ENCODE measurements at places on chromosomes 6 and 20. TPM values are rescaled to one million over a fixed set of nuclear protein-coding genes. Genes with fewer than 3 reads are reported as not detected.

GRCh38 chr6:6314596-6314995 is 5.9 kb downstream of the F13A1 start:
- no peak for DNase-seq

DNA sequence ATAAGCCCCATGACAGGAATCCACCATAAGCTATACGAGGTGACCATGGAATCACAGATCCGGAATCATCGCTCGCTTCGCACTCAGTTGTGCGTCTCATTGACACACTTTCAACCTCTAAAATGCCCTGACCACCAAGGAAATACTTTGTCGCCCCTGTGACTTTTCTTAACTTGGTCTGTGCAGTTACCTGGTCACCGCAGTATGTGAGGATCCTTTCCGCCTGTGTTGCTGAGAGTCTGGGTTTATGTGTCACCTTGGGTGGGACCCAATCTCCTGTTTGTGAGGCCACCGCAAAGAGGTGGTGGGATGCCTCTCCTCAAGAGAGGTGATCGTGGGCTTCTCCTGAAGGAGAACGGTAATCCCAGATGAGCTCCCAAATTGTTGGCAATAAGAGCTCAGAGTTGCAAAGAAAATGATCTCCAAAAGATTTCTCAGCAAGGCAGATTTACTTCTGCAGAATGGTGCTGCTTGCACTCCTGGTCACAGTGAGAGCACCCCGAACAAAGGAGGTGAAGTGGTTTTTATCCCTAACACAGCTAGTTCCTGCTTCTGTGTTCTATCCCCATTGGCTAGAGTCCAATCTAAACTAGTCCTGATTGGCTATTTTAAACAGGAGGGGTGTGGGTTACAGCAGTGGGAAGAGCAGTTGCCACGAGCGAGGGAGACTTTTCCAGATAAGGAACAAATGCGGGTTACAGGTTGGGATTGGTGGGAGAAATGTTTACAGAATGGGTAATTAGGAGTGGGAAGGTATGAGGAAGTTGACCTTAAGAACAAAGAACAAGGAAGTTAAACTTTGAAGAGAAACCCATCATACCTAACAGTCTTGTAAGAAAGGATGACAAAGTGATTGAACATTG is 9.1 kb upstream of the ZNFX1 start:
- no peak for DNase-seq

GRCh38 chr6:63245420-63245819 is 34.2 kb downstream of the FKBP1C start:
- no peak for DNase-seq

GRCh38 chr6:78911218-78911940 is 44.0 kb downstream of the IRAK1BP1 start:
- no peak for DNase-seq

DNA sequence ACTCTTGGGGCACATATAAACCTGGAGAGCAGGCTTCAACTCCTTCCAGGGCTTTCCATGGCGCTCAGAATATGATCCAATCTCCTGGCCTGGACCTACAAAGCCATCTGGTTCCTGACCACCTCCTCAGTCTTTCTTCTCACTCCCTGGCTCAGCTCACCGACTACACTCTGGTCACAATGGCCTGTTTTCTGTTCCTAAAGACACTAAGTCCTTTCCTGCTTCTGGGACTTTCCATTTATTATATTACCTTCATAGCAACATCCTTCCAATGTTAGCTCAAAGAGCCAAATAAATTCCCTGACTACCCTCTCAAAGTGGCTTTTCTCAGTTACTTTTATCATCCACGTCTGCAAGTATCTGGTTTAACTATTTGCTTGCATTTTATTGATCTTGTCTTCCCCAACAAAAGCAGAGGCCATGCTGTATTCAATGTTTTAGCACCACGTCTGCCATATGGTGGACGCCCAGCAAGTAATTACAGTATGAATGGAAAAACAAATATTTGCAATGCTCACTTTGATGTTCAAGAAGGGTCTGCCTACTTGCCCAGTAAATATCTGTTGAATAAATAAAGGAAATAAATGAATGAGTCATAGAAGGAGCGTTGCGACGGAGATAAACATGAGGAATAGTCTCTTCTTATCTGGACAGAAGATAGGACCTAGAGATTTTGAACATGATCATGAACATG is 328.4 kb downstream of the ESR1 start:
- DNase-seq, result no peak

DNA sequence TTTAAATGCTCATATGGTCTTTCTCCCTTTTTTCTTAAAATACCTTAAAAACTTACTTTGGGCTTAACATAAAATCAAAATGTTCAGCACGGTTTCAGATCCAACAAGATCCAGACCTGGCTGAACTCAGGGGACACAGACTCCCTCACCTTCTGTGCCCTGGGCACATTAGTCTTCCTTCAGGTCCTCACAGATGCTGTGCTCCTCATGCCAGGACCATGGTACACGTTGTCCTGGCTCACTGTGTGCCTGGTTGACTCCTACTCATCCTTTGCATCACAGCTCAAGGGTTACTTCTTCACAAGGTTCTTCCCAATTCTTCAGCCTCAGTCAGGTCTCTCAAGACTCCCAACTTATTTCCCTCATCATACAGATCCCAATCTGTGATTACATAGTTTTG is 73.6 kb upstream of the TCF21 start:
- DNase-seq, result no peak

DNA sequence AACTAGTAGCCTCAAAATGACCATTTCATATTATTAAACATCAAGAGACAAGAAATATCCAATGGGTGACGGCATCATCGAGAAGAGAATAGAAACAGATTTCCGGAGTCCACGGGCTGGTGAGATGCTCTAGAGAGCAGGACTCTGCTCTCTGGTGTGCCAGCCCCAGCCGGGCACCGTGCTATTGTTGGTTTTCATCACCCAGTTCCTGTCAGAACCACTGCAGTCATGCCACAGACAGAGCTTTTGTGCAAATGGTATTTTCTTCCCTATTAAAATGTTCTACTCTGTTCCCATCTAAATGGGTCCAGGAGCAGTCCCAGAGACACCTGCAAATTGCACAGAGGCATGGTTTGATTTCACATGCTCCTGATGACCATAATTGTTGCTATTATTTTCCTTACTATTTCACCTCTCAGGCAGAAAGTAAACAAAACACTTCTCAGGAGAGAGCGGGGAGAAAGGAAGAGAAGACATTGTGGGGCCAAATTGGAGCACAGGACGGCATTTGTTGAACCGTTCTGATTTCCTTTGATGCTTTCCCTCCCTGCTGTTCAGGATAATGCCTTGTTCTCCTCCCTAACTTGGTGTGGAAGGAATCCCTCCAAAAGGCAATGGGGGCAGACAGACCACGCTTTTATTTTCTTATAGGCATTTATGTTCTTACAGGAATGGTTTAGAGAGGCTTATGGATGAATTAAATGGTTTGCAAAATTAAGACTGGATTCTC is 11.4 kb upstream of the RAMACL start:
- DNase-seq, result peak; percentile 57

DNA sequence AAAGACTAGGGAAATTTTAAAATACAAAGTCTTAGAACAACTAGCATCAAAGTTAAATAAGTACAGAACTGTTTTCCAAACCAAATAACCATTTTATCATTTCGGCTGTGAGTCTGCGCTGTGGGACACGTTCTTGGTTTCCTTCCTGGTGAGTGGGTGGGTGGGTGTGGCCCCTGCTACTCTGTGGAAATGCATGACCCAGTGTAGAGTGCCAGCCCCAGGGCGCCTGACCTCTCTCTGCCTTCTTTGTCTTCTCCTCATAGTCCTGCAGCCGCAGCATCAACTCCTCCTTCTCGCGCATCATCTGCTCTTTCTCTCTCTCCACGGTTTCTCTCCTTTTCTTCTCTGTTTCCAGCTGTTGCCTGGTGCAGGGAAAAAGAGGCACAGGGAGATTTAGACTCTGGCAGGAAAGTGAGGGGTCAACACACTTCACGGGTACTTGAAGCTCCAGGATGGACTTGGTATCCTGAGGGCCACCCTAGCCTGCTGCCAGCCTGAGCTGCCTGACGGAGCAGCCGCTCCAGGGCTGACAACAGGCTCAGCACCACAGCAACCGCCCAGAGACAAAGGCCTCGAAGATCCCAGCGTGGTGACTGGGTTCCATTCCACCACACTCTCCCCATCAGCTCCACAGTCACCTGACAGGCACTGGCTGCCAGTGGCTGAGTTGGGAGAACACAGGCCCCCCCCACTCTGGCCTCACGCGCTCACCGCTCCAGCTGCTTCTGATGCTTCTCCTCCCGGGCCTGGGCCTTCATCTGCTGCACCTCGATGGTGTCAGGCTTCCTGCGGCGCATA is 48.4 kb downstream of the EZR start:
- DNase-seq, result no peak

GRCh38 chr6:89035252-89036101 is 45.1 kb upstream of the PNRC1 start:
- peak; percentile 9 for DNase-seq

DNA sequence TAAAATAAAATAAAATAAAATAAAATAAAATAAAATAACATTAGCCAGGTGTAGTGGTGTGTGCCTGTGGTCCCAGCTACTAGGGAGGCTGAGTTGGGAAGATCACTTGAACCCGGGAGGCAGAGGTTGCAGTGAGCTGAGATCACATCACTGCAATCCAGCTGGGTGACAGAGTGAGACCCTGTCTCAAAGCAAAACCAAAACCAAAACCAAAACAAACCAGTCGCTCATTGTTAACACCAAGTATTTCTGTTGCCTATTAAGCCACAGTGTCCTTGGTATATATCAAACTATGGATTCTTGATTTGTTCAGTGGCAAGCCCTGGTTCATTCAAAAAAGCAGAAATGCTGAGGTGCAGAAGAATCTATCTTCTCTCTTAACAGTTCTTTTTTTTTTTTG is 65.7 kb downstream of the PYGB start:
- DNase-seq, result no peak

- DNase-seq, result peak; percentile 84
These were observed 83.5 kb downstream of the ZMYND8 start for GRCh38 chr20:47272893-47273590.

FARS2 gene
- total RNA-seq, result 23.8 TPM

MOG gene
- not detected for total RNA-seq

MUCL3 gene
- total RNA-seq, result not detected

TFAP2A gene
- 2.3 TPM for total RNA-seq

MCCD1 gene
- not detected for total RNA-seq

HTR1E gene
- not detected for total RNA-seq

Data from G401 (cell line).